ENCODE measurements at places on chromosomes 1 and 21. TPM values are rescaled to one million over a fixed set of nuclear protein-coding genes. Genes with fewer than 3 reads are reported as not detected.

DNA sequence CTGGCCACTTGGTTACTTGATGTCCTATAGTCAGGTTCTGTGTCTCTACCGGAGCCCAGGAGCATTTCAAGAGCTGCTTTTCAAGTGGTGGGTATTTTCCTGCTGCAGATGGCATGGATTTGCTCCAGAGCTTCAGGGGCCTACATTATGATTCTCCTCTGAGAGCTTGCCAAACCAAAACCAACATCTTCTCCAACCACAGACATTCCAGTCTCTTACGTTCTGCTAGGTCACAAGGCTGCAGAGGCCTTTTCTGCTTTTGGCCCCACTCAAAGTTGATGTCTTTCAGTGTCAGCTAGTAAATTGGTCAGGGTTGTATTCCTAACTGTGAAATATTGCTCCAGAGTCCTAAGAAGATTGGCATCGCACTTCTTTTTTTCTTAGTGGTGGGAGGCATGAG lies 14.7 kb upstream of the AQP10 start:
- DNase-seq, result no peak

DNA sequence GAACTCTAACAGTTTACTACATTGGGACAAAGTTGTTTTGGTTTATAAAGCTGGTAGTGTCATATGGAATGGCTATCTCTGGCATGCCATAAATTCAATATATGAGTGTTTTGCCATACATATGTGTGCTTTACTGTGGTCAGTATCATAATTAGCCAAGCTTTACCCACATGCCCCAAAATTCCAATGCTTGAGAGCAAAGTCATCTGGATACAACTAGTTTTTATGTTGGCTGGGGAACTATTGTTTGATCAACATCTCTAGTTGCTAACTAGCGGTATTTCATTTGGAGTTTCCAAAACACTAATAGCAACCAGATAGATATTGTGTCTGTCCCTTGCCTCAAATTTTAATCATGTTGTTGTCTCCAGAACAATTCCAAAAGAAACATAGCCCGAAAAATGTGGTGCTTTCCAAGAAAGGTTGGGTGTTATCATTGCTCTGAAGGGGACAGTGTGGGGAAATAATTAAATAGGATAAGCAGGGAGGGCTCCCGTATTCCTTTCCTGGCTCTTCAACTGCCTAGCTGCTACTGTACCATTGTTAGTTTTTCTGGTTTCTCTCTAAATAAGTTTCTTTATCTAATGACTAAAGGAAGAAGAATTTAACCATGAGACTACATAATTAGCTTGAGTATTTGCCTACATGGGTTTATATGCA lies 136.1 kb downstream of the TGFB2 start:
- DNase-seq, result no peak

The TTC4 gene
- 28.2 TPM for polyA plus RNA-seq

DNA sequence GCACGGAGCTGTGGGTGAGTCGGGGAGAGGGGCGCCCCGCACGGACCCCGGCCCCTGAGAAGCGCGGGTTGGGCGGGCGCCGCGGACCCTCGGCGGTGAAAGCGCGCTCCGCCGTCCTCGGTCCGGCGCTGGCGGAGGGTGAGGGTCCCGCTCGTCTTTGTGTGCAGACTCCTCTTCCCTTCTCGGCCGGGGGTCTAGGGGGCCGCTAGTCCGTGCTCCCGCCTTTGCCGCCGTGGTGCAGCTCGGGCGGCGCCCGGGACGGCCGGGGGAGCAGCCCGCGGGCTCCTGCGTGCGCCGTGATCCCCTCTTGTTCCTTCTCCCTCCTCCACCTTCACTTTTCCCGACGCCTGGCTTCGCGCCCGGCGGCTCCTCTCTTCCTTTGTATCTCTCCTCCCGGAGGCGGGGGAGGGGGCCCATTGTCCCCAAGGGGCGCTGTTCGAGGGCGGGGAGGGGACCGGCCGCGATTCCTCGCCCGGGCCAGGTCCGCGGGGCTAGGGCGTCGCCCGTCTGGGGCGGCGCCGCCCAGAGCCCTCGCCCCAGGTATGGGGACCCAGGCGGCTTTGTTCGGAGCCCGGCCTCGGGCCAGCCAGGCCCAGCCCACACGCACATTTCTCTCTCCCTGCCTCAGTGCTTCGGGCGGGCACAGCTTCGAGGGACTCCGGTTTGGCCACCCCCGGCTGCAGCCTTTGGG lies 519 bp downstream of the FNBP1L start:
- DNase-seq, result peak; percentile 50

DNA sequence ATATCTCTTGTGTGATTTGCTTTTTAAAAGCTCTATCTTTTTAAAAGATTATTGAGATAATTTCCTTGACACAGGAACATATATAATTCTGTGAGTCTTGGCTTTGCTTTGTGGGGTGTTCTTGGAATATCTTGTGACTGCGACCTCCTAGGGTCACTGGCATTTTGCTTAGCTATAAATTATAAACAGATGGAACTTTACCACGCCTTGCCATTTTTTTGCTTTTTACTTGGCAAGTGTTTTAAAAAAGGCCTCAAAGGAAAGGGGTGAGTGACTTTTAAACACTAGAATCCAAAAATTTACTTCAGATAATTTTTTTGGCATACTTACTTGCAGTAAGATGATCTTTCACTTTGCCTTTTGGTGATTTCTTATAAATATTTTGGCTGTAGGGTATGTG lies 43.6 kb downstream of the ALG6 start:
- peak; percentile 15 for DNase-seq

The PTGFR gene
- 30.6 TPM for polyA plus RNA-seq

GRCh38 chr1:41655632-41656031 lies 171.1 kb upstream of the EDN2 start:
- DNase-seq, result no peak

DNA sequence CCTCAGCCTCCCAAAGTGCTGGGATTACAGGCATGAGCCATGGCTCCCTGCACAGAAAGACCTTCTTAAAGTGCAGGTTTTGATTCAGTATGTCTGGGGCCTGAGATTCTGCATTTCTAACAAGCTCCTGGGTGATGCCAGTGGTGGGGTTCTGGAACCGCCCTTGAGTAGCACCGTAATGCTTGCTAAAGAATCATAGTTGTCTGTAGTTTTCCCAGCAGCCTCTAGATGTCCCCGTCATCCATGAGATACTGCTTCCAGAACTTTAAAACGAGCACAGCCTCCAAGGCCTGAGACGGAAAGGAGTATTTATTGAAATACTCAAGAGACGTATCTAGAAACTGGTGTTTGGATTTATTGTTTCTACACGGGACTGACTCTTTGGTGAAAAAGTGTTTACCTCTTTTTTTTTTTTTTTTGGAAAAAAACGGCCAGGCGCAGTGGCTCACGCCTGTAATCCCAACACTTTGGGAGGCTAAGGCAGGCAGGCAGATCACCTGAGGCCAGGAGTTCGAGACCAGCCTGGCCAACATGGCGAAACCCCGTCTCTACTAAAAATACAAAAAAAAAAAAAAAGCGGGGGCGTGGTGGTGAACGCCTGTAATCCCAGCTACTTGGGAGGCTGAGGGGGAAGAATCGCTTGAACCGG lies 2.6 kb upstream of the TOR3A start:
- DNase-seq, result peak; percentile 74

The ERVH48-1 gene
- polyA plus RNA-seq, result not detected

The FDPS gene
- 104 TPM for polyA plus RNA-seq

The IER5 gene
- polyA plus RNA-seq, result 8.8 TPM

DNA sequence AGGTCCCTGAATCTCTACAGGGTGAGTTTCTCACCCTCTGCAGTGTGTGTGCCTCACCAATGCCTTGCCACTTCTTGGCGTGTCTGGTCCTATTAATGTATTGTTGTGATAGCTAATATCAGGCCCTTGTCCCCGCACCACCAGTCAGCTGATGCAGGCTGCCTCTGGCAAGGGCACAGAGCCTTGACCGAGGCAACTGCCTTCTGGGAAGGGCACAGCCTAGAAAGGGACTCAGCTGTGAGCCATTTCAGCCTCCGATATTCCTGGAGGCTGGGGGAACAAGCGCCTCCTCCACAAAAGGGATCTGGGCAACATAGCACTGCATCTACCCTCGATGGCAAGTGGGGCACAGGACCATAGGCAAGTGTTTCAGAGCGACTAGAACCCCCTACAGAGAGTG lies 27.0 kb downstream of the IL10RB start:
- DNase-seq, result no peak

- no peak for DNase-seq
These were observed 19.2 kb upstream of the EDEM3 start for GRCh38 chr1:184773762-184774320.

DNA sequence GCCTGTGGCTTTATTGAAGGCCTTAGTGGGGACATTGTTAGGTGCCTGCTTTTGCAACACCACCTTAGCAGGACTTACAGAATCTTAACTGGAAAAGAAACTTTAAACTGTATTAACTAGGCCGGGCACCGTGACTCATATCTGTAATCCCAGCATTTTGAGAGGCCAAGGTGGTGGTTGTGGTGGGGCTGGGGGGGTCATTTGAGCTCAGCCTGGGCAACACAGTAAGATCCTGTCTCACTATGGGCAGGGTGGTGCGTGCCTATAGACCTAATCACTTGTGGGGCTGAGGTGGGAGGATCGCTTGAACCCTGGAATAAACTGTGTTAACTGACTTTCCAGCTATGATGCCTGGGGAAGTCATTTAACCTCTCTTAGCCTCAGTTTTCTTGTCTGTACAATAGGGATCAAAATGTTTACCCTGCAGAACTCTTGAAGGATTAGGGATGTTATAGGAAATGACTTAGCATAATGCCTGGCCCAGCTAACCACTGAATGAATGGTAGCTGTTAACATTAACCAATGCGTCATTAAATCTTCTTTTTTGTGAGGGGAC lies 39.5 kb downstream of the IER5 start:
- DNase-seq, result no peak

DNA sequence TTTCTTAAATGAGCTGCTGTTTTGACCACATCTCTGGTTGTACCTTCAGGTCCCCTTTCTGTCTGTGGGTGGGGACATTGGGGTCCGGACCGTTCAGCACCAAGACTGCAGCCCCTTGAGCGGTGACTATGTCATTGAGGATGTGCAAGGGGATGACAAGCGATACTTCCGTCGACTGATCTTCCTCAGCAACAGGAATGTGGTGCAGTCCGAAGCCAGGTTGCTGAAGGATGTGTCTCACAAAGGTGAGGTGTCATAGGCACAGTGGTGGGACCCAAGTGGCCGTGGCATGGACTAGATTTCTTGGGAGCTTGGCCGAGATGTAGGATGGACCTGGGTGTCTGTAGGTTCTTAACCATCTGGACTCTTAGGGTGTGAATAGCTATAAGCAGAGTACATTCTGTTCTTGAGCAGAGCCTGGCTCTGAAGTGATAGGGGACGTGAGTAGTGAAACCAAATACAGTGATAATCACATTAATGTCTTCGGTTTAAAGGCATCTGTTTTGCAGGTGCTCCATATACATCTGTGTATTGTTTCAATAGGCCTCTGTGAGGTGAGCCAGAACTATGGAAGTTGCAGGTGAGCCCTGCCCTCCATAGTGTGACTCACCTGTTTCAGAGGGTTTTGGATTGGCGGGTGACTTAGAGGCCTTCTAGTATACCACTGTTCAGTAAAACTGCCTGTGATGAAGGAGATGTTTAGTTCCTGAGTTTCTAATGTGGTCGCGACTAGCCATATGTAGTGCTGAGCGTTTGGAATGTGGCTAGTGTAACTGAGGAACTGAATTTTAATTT lies 6.4 kb downstream of the METTL13 start:
- DNase-seq, result no peak

The SYT14 gene
- 4.2 TPM for polyA plus RNA-seq

The RXRG gene
- polyA plus RNA-seq, result 30.4 TPM

The TACSTD2 gene
- polyA plus RNA-seq, result 5.0 TPM

The MRPL55 gene
- polyA plus RNA-seq, result 26.9 TPM

- no peak for DNase-seq
These were observed 52.1 kb downstream of the ZSCAN20 start for GRCh38 chr1:33524586-33524985.

- DNase-seq, result no peak
These were observed 19.7 kb downstream of the STPG1 start for GRCh38 chr1:24393892-24394291.

DNA sequence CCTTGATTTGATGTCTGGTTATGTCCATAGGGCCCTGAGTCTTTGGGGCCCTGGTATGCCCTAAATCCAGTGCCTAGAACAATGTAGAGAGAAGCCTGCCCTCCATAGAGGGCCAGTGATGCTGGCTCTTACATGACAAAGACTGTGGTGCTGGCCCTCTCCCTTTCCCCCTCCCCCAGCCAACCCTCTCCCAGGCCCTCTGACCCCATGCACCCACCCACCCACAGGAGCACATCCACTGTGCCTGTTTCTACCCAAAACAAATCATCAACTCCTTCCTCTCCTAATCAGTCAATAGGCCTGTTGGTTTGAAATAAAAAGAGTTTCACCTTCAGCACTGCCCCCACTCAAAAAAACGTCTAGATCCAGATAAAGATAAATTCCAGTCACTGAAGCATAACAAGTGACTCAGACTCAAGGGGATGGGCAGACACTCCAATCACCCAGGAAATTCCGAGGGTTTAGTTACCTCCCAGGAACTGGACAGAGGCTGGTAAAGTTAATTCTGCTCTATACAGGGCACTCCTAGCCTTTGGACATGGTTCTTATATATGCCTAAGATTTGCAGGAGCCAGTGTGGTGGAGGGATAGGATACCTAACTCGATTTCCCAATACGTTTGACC lies 144.8 kb upstream of the VANGL1 start:
- DNase-seq, result no peak

The PADI4 gene
- 5.1 TPM for polyA plus RNA-seq

The SPRR3 gene
- polyA plus RNA-seq, result not detected

DNA sequence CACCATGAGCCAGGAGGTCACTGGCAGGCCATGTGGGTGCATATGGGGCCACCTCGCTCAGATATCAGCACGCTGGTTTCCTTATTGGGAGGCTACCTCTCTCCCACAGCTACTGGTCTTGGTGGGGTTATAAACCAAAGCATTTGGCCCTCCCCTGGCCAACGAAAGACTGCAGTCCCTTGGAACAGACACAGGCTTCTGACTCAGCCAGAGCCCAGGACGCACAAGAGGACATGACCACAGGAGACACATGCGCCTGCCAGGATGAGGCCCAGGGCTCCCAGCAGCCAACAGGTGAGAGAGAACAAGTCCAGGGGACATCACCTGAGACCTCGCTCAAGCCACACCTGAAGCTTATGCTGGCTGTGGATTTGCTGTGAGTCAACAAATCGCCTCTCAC lies 13.8 kb downstream of the NPHP4 start:
- no peak for DNase-seq

GRCh38 chr1:29237129-29237821 lies 953 bp downstream of the PTPRU start:
- no peak for DNase-seq

GRCh38 chr1:170596701-170597100 lies 64.7 kb downstream of the GORAB start:
- DNase-seq, result no peak

The LRRC3 gene
- polyA plus RNA-seq, result 2.1 TPM

DNA sequence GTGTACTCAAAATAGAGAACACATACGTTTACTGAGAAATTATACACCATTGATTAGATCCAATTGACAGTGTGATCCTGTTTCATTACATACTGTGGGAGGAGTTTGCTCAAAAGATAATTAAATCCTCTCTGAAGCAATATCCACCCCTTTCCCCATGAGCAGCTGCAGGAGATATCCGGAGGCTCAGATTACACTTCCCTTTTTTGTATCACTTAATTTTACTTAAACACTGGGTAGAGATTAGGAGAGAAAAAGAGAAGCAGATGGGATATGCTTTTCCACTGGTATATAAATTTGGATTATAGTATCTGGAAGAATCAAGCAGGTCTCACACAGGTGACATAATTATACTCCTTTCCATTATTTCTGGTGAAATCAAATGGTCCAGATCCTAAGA lies 333.3 kb upstream of the ZRANB2 start:
- peak; percentile 7 for DNase-seq

The CD46 gene
- 152 TPM for polyA plus RNA-seq

The GRIK3 gene
- polyA plus RNA-seq, result 1.8 TPM

The DNAJC28 gene
- 3.9 TPM for polyA plus RNA-seq

The POTED gene
- not detected for polyA plus RNA-seq

The ZBTB17 gene
- 17.9 TPM for polyA plus RNA-seq

All from muscle of arm (tissue), 14 donors.